ENCODE measurements at places on chromosomes 7 and 10.

DNA sequence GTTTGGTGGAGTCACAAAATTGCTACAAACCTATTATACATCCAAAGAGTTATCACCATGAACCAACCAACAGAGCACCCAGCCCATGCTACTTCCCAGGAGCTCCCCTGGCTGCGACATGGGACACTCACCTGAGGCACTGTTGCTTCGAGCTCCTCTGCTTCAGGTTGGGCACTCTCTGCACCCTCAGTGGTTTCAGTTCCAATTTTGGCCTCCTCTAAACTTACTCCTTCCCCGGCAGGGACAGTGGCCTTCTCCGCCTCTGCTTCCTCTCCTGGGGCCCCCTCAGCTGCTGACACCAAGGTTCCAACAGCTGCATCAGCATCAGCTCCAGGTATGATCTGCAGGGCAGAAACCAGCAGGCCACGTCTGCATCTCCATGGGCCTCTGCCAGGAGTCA lies 120.4 kb upstream of the TARP start:
- no peak for DNase-seq

GRCh38 chr7:155252892-155253501 lies 44.7 kb upstream of the INSIG1 start:
- no peak for DNase-seq

DNA sequence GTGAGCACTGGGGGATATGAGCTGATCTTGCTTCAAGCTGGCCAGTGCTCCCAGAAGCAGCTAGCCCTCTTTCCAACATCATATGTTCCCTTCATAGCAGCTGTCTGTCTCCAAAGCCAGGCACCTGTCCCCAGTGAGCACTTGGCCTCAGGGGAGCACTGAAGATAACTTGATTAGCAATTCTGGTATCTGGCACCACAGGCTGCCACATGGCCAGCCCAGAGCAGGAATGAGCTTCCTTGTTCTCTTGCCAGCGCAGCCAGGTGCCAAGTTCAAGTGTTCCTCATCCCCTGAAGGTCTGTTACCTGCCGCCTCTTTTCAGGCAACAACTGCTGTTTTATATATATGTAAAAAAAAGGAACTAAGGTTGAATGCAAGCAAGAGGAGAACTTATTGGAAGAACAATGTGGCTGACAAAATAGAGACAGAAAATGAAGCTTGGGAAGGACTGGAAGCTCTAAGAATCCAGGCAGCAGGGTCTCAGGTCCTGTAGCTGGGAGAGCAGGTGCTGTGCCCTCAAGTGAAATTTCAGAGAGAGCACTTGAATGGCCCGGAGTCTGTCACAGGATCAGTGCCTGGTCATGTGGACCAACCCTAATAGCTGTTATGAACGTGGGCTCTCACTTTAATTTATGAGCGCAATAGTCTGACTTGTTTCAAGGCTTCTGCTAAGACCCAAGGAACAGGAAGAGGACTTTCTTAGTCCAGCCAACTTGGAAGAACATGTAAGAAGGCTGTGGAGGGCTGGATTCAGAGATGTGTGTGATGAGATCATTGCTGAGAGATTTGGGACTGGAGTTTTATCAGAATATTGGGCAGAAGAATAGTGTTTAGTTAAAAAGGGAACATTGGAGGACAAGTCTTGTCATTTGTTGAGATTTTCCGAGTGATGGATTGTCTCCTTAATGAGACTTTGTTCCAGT lies 267.2 kb downstream of the GLRX3 start:
- no peak for DNase-seq

GRCh38 chr7:25495342-25496250 lies 267.3 kb upstream of the NPVF start:
- no peak for DNase-seq

DNA sequence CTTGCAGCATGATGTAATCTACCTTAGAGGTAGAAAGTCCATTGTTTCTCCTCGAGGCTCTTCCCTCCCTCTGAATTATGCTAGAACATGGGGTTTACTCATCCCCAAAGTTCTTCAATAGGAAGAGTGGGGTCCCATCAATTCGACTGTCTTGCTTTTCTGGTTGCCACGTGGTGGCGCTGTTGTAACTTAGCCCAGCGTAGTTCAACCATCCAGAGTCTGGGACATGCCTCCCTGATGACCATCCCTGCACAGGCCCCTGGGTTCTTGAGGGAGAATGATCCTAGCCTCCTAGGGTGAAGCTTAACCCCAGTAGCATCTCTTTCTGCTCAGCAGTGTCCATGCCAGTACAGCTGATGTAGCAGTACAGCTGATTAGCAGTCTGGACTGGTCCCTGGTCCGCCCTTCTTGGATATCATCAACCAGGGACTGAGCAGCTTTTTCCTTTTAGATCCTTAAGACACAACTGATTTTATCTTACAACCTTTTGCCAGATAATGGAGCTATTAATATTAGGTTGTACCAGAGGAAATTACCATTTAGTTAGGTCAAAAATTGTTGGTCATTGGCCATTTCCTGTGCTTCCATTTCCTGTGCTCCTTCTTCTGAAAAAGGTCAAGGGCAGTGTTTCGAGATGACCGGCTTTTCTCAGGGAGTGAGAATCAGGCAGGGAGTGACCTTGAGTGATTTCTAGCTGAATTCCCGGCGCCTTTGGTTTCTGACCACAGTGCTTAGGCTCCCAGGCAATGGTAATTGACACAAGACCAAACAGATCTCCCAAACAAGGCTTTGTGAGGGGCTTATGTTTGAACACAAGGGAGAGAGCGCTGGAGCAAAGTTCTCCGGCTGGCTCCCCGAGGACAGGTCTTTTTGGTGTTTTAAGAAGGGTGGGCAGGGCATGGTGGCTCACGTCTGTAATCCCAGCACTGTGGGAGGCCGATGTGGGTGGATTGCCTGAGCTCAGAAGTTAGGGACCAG lies 65.4 kb downstream of the TACC2 start:
- DNase-seq: no peak

- no peak for DNase-seq
Measured at GRCh38 chr7:69693042-69693441, 94.8 kb downstream of the AUTS2 start.
